AG04450 (cell line): ENCODE measurements at places on chromosomes 6 and 20.
A peak's percentile ranks its signal among the peaks of the same experiment; 100 is the strongest.

- DNase-seq, result no peak
These were observed 60.0 kb upstream of the MTRF1L start for GRCh38 chr6:153062516-153062915.

DNA sequence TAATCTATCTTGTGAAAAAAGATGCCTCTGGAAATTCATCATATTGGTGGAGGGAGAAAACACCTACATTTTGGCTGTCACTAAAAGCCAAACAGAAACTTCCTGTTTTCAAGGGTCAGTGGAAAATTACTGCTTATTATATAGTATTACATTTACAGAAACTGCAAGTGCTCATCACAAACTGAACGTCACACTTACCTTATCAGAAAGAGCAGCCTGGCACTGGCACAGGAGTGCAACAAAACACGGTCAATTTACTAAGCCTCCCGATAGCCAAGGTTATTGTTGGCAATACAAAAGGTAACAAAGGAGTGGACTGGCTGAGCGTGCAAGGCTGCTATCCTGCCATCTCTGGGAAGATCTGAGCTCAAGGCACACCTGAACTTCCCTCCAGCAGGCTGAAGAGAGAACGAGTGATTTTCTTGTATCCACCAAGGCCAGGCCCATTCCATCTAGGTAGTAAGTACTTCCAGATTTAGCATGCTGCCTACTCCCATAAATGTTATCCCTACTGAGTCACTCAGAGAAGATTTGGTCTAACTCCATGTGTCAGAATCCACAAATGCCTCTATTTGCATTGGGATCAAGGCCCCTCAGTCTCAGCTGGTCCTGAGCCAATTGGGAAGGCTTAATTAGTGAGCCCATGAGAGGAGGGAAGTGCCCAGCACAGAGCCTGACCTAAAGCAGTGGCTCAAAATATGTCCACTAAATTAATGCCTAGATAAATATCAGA is 399.8 kb downstream of the BTBD9 start:
- DNase-seq, result no peak

GRCh38 chr20:4081421-4081820 is 66.1 kb upstream of the RNF24 start:
- DNase-seq, result no peak

- no peak for DNase-seq
These were observed 73.2 kb downstream of the TRERF1 start for GRCh38 chr6:42378536-42378935.

GRCh38 chr6:168756009-168756634 is 315.1 kb downstream of the SMOC2 start:
- no peak for DNase-seq

GRCh38 chr6:101444717-101445116 is 51.2 kb downstream of the GRIK2 start:
- no peak for DNase-seq

- DNase-seq, result peak; percentile 85
These were observed at the start of the genes HSPA1A and HSPA1L for GRCh38 chr6:31815025-31815838. HSPA1A (plus strand) TSS chr6:31815543; CDS start chr6:31815757, 214 bp downstream. HSPA1L (minus strand) TSS chr6:31815283; CDS start chr6:31811972, 3,311 bp downstream.

- DNase-seq, result no peak
These were observed 16.5 kb upstream of the TBCC start for GRCh38 chr6:42762426-42762859.

DNA sequence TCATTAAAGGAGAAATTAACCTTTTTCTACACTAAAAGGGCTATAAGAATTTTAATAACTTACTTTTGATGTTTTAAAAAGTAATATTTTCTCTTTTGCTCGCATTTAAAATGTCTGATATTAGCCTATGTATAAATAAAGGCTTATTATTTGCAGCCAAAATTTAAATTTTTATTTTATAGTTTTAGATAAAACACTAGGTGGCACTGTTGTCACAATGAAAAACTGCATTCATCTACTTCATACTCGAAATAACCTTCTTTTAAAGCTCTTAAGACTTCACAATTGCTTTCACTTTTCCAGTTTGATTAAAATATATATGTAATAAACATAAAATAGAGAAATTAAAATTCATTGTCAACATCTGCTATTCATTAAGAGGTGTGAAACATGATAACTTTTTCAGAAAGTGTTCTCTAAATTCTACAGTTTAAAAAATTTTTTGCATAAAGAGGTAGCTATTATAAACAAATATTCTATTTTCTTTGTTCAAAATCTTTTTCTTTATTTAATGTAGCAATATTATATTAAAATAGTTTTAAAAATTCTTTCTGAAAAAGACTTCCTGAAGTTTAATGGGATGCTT is 78.8 kb upstream of the DEFB112 start:
- DNase-seq, result no peak

DNA sequence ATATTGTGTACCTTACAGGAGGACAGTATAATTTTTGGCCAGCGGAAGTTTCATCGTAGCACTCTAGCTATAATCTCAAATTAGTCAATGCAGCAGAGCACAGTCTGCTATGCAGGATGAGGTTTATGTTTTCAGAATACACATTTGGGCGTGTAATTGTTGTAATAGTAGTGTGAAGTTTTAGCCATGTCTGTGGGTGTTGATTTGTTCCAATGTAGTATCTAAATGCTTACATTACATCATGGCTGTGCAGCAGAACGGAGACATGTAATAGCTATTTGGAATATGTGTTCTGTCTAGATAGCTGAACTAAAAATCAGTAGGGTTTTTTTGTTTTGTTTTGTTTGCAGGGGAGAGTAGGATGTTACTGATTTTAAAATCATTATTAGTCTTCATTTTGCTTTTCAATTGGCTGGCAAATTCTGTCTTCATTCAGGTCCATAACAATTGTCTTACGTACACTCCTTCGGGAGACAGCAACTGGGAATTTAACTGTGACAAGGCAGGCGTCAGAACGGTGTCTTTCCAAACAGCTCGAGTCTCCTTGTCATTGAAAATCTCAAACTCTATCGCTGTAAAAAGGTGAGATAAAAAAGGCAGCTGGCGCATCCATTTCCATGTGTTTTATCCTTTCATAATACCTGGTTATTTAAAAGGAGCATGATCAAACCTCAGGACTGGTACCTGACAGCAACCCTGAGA is 65.1 kb upstream of the CDH4 start:
- DNase-seq, result no peak

DNA sequence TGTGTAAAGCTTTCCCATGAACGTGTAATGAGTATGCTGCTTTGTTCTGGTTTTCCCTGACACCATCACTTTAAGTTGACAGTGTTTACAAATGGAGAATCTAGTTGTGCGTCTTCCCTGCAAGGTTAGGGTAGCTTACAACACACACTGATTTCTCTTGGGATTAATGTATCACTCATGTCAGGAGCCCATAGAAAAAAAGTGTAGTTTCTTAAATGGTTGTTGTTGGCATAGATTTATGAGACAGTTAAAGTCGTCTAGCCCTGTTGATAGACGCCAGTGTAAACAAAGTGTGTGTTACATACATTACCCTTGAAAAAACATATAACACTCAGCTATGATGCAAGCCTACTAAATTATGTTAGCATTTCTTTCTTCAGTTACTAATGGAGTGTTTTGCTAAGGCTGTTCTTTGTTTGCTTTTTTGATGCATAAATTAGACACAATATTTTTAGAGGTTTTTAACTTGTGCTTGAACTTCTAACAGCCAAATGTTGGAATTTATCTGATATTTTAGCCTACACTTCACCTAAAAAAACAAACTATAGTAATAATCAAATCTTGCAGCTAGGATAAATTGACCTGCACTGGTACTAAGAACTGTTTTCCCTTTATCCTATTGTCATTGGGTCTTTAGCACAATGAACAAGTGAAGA is 88.6 kb downstream of the RNF217 start:
- DNase-seq, result no peak

DNA sequence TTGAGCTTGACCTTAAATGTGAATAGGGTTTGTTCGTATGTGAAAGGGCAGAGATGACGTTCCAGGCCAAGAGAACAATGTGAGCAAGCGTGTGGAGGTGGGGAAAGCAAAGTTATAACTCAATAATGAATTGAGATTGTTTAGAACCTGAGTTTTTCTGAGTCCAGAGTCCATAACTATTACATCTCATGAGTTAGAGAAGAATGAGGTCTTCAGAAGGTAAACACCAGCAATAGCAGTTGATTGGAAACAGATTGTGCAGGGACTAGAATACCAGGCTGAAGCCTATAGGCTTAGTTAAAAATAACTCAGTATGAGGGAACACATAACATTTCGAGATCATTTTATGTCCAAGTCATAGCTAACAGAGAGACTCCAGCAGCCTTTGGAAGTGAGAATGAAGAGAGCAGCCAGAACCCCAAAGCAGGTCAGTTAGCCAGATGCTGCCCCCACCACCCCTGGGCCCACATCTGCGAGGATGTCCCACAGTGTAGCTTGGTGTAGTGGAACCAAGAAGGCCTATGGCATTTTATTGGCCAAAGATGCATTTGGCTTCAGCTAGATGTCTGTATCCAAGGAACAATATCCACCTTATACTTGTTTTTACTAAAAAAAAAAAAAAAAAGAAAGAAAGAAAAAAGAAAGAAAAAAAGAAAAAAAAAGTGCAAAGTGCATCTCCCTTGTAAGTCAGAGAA is 121.7 kb downstream of the TNFRSF21 start:
- DNase-seq, result no peak

- DNase-seq, result no peak
These were observed 39.9 kb upstream of the SAMD5 start for GRCh38 chr6:147468634-147469033.

DNA sequence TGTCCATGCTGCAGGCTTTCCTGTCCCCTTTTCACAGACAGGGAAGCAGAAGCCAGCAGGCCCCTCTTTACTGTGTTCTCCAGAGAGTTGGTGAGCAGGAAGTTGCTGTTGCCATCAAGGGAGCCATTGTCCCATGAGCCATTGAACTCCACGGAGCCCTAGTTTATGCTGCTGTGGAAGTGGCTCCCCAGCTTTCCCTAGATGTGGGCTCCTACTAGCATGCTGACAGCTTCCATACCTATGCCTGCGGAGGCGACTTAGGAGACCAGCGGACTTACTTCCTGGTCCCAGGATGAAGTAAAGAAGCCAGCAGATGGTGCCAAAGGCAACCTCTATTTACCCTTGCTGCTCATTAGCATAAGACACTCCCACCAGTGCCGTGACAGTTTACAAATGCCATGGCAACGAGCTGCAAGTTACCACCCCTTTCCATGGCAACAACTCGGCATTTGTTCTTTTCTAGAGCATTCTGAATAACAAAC is 30.8 kb upstream of the FKBP1A start:
- DNase-seq, result no peak

- no peak for DNase-seq
These were observed 141.9 kb upstream of the ENPP5 start for GRCh38 chr6:46312654-46313053.

DNA sequence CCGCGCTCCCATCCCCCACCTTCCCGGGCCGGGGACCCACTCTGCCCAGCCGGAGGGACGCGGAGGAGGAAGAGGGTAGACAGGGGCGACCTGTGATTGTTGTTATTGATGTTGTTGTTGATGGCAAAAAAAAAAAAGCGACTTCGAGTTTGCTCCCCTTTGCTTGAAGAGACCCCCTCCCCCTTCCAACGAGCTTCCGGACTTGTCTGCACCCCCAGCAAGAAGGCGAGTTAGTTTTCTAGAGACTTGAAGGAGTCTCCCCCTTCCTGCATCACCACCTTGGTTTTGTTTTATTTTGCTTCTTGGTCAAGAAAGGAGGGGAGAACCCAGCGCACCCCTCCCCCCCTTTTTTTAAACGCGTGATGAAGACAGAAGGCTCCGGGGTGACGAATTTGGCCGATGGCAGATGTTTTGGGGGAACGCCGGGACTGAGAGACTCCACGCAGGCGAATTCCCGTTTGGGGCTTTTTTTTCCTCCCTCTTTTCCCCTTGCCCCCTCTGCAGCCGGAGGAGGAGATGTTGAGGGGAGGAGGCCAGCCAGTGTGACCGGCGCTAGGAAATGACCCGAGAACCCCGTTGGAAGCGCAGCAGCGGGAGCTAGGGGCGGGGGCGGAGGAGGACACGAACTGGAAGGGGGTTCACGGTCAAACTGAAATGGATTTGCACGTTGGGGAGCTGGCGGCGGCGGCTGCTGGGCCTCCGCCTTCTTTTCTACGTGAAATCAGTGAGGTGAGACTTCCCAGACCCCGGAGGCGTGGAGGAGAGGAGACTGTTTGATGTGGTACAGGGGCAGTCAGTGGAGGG is 2.8 kb downstream of the SOX4 start:
- DNase-seq, result no peak
